GM12878 (cell line): ENCODE measurements at places on chromosomes 12 and 14.

GRCh38 chr12:58095002-58095401, 153.6 kb downstream of the ATP23 start:
- no peak for DNase-seq

DNA sequence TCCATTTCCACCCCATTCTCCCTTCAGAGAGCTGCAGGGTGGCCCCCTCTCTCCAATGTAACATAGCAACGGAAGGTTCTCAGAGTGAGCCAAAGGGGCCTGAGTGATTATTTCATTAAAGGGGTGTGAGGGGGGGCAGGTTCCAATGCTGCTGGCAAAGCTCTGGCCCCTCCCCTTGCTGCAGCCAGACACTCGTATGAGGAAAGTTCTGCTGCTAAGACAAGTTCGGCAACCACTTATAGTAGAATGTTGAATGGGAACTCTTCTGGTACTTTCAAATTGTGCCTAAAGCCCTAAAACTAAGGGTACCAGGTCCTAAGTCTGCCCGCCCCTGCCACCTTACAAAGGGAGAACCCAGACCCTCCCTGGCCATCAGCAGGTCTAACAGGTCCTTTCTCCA, 49.8 kb downstream of the PLEKHG3 start:
- no peak for DNase-seq

GRCh38 chr14:26187996-26188620, 409.7 kb downstream of the NOVA1 start:
- DNase-seq, result no peak

- DNase-seq, result no peak
These were observed 284.4 kb upstream of the CRY1 start for GRCh38 chr12:107377596-107378385.

GRCh38 chr12:132114667-132115066, 29.5 kb downstream of the DDX51 start:
- no peak for DNase-seq

- DNase-seq, result no peak
These were observed 77.9 kb downstream of the ST8SIA1 start for GRCh38 chr12:22256605-22257004.

- no peak for DNase-seq
These were observed 5.3 kb downstream of the ELK3 start for GRCh38 chr12:96199464-96199863.

GRCh38 chr12:95022477-95022876, 19.0 kb upstream of the NDUFA12 start:
- DNase-seq, result no peak

GRCh38 chr12:93957870-93958269, 190.5 kb upstream of the PLXNC1 start:
- no peak for DNase-seq

DNA sequence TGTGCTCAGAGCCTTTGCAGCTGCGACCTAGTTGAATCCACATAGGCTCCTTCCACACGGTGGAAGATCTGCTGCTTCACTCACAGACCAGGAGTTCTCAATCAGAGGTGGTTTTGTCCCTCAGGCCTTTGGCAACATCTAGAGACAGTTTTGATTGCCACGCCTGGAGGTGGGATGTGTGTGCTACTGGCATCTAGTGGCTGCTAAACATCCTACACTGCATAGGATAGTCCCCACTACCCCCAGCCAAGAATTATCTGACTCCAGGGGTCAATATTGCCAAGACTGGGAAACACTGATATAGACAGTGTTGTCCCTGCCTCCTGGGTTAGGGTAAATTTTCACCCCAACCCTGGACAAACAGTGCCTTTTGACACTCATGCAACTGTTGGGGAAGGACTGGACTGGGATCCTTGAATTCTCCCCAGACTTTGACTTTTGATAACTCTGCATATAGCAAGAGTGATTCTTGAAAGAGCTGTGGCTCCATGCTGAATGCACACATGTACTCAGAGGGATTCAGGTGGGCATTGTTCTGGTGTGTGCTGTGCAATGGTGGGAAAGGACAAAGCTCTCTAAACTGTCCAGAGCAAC, 39.8 kb downstream of the BAZ2A start:
- no peak for DNase-seq

DNA sequence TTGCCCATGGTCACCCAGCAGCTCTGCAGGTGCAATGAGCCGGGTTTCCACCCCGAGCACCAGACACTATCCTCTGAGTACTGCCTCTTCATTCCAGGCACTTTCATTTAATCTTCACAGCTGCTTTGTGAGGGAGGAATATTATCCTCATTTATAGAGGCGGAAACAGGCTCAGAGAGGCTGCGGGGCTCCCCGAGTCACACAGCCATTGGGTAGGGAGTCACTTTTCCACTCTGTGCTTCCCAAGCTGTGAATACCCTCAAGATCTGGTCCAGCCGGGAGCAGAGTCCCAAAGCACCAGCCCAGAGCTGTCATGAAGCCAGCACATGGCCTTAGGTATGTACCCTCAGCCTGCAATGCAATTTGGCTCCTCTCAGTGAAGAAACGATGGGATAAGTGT, 51.7 kb upstream of the RIN3 start:
- DNase-seq, result no peak

DNA sequence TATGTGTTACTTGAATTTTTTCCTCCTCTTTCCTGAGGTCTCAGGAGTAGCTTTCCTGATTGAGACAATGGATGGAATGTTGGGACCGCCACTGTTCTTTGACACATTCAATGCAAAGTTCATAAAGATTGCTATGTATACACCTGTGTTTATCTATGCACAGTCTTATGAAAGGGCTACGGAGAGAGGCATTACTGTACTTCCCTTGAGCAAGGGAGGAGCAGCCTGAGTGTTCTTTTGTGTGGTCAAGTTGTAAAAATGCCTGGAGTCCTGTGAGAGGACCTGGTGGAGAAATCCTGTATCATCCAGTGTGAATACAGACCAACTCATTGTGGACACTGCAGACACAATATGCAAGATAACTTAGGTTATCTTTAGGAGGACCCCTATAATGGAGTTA, 1.2 kb downstream of the SRGAP1 start:
- DNase-seq, result no peak

DNA sequence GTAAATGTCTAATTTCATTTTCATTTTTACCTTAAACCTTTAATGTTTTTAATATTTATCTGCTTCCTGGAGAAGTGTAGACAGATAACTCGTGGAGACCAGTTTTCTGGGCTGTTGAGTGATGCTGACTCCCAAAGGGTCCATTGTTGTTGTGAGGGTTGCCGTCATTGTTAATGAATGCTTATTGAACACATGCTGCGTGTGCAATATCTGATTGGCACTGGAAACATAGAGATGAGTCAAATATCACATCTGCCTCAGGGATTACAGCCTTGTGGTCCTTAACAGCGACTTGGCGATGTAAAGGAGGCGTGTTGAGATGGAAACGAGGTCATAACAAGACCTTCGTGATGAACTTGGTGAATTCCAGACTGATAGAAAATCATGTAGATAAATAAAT, 85.9 kb downstream of the FBXW8 start:
- no peak for DNase-seq

DNA sequence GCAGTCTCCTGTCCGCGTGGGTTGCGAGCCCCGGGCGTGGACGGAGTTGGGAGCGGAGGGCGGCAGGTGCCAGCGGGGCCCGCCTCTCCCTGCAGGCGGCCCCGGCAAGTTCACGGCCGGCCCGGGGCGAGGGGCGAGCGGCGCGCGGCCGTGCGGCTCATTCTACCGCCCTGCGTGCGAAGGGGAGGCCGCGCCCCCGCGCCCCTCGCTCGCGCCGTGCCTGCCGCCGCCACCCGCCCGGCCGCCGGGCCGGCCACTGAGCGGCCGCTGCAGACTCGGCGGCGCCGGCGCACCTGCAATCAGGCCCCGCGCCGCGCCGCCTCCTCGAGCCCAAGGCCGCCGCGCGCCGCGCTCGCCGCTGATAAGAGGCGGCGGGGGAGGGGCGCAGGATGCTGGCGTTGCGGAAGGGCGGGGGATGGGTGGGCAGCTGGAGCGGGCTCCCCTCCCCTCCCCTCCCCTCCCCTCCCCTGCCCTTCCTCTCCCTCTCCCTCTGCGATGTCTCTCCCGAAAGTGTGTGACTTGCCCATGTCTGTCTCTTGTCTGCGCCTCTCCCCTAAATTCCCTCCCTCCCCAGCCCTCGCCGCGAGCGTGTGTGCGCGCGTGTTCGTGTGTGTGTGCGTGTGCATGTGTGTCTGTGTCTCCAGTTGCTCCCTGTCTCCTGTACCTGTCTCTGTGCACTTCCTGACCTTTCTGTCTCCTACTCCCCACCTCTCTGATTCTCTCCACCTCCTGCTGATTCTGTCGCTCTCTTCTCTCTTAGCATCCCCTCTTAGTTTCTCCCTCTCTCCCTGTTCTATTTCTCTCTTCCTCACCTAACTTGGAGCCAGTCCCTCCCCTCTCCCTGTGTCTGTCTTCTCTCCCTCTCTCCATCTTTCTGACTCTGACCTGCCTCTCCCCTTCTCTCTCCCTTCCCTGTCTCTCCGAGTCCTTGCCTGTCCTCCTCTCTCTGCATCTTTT, 768.1 kb upstream of the TBX3 start:
- no peak for DNase-seq

DNA sequence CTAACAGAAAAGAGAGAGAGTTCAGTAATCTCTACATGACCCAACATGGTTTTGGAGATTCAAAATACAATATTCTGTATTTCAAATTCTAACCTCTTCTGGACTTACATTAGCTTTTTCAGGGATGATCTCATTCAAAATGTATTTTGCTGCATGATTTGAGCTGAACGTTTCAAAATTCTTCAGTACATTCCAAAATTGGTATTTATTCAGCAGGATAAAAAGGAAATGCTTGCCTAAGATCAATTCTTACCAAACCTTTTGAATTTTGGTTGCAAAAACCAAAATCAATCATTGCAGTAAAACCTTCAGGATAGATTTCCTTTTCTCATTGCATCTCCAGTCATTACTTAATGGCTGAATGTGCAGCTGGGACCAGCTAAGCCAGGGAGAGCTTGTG, 1761.3 kb upstream of the SEL1L start:
- no peak for DNase-seq

- no peak for DNase-seq
These were observed 1.7 kb downstream of the YY1 start for GRCh38 chr14:100240668-100241032.

GRCh38 chr12:59040656-59041055, 120.4 kb upstream of the LRIG3 start:
- no peak for DNase-seq

GRCh38 chr12:21541773-21542172, 15.7 kb downstream of the SPX start:
- no peak for DNase-seq

DNA sequence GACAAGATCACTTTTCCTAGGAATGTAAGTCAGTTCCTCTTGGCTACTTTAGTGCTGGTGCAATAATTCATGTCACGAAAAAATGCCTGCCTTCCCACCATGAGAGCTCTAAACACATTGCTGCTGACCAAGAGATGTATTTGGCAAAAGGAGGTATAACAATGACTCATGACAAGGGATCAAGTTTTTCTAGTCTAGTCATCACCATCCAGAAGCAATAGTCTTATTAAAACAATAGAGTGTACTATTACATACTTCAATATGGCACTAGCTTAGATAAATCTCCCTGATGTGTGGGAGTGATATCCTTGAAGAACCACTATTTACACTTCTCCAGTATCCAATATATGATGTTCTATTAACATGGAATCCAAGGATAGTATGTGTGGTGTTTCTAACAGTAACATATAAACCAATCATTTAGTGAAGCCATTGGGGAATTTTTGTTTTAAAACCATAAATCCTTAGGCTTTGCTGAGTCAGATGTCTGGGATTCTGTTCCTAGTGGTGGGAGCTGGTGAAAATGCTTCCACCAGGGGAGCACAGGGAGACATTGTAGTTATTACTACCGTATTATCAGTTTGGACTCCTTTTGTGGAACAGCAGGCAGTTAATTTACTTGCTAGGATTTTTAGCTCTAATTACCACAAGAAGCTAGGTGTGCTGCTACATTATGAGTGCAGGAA, 1387.5 kb downstream of the LRFN5 start:
- DNase-seq, result no peak

GRCh38 chr14:97634751-97635150, 837.6 kb downstream of the VRK1 start:
- DNase-seq, result no peak

GRCh38 chr14:51774209-51774608, 86.2 kb upstream of the GNG2 start:
- DNase-seq, result no peak

- DNase-seq, result no peak
These were observed 12.6 kb downstream of the GPR65 start for GRCh38 chr14:88017535-88017934.

GRCh38 chr14:91466192-91466591, 43.9 kb downstream of the PPP4R3A start:
- no peak for DNase-seq

DNA sequence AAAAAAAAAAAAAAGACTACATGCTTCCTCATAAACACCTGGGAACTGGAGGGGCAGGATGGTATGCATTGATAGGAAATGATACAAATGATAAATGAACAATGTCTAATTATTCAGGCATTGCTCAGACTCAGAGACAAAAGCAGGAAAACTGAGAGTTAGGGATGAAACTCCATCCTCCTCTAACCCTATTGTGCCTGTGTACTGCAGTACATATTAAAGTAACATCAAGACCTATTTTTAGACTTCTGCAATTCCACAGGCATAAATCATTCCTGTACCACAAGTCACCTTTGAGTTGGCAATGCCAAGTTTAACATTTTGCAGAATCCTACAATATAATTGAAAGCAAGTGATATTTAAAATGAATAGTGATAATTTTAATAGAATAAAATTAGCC, 156.5 kb upstream of the USP15 start:
- DNase-seq, result no peak

- no peak for DNase-seq
These were observed 292.3 kb downstream of the TMEM121 start for GRCh38 chr14:105818712-105819005.

DNA sequence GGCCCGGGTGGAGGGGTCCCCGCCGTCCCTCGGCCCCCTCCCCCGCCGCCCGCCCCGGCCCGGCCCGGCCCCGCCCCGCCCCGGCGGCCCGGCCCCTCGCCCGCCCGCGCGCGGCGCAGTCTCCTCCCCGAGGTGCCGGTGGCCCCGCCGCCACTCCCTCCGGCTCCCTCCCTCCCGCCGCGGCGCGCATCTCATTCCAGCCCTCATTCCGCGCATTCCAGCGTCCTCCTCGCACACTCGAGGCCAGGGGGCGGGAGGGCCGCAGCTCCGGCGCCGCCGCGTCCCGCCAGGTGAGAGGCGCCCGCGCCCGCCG, at the start of gene TEAD4:
Gene TEAD4 (plus strand): TSS at position 206 of the 313 bp plus-strand sequence.
- no peak for DNase-seq

DNA sequence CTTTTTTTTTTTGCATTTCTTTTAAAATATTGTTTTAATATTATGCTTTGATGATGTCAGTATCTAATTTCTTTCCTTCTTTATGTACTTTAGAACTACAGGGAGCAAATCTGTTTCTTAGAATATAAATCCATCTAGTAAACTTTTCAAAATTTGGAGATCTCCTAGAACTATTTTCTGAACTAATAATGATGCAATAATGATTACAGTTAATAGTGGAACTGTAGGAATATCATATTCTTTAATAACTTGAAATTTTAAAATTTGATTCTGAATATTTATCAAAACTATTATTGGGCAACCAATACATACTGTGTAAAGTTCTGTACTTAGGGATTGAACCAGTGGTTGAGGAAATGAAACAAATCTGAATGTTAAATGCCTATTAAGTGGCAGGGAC, 23.1 kb upstream of the PMCH start:
- DNase-seq, result no peak

GRCh38 chr12:114817571-114818425, 133.8 kb upstream of the TBX3 start:
- no peak for DNase-seq

GRCh38 chr12:91769736-91770135, 375.9 kb downstream of the BTG1 start:
- no peak for DNase-seq
